ENCODE measurements at places on chromosomes 12 and 14.

DNA sequence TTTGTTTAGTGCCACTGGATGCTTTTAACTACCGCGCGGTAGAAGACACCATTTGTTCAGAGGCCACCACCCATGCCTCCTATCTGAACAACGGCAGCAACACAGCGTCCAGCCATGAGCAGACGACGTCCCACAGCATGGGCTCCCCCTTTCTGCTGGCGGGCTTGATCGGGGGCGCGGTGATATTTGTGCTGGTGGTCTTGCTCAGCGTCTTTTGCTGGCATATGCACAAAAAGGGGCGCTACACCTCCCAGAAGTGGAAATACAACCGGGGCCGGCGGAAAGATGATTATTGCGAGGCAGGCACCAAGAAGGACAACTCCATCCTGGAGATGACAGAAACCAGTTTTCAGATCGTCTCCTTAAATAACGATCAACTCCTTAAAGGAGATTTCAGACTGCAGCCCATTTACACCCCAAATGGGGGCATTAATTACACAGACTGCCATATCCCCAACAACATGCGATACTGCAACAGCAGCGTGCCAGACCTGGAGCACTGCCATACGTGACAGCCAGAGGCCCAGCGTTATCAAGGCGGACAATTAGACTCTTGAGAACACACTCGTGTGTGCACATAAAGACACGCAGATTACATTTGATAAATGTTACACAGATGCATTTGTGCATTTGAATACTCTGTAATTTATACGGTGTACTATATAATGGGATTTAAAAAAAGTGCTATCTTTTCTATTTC lies 93.2 kb downstream of the FLRT2 start:
- no peak for DNase-seq

- no peak for DNase-seq
These were observed 191.4 kb downstream of the PLCZ1 start for GRCh38 chr12:18546399-18546798.

GRCh38 chr12:49885663-49886461 lies 17.8 kb downstream of the FAIM2 start:
- no peak for DNase-seq

- DNase-seq = no peak
These were observed 7.7 kb upstream of the HPD start for GRCh38 chr12:121866331-121866730.

GRCh38 chr14:89212386-89213235 lies 204.4 kb downstream of the FOXN3 start:
- no peak for DNase-seq

All from glutamatergic neuron (in vitro differentiated cells).